Kidney (tissue), 22 donors: ENCODE measurements at places on chromosomes 3 and 15. TPM values are rescaled to one million over a fixed set of nuclear protein-coding genes. Genes with fewer than 3 reads are reported as not detected.

The RLBP1 gene
- total RNA-seq: not detected

The THAP10 gene
- 3.5 TPM for total RNA-seq

The LAMB2 gene
- total RNA-seq: 444 TPM

The CHL1 gene
- total RNA-seq: 109 TPM

The TMEM40 gene
- total RNA-seq: not detected

DNA sequence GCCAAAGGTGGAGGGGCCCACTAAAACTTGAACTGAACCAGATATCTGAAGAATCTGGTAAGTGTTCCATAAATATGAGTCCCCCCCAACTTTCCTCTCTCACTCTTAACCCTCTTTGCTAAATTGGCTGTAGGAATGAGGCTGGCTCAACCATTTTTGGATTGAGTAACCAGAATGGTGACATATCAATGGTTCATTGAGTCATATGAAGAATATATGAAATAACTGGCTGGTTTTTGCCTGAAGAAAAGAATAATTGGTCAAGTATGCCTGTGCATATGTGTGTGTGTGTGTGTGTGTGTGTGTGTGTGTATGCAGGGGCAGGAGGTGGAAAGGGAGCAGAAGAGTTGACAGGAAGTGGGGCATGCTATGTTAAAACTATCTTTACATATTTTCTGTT, 472.9 kb upstream of the THBS1 start:
- H3K4me3 ChIP-seq: no peak overlapping the region
- no peak for DNase-seq
- no peaks in the 10 kb centered on the region for H3K27me3 ChIP-seq
- no peaks in the 10 kb centered on the region for H3K36me3 ChIP-seq
- H3K4me1 ChIP-seq: no peaks in the 10 kb centered on the region

DNA sequence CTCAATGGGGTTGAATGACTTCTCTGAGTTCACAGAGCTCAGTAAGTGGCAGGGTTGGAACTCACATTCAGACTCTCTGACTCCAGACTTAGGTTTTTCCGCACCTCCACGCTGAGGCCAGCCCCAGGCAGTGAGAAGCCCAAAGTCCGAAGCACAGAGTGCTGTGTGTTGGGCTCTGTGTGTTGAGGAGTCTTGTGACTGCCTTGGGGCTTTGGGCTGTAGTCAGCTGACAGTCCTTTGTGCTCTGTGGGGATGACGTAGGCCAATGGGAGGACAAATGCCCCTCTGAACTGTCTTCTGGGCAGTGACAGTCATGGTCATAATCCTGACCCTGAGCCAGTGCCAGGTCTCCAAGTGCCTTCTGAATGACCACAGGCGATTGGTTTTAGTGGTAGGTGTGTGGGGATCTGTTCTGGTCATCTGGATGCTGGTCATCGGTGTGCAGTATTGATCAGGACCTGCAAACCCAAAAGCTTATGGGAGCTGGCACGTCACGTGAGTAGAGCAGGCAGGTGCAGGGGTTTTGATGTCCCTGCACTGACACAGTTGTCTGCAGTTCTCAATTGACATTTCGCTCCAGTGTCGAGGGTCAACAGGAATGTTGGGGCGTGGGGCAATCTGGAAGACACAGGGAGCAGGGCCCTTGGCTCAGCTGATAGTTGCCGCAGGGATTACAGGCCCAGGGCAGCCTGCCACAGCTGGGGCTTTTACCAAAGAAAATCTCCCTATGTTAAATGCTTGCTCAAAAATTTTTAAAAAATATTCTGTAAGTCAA, 45.3 kb downstream of the CAPN3 start:
- DNase-seq: no peak
- H3K27ac ChIP-seq: peak overlapping the region; percentile 69
- H3K36me3 ChIP-seq: no peaks in the 10 kb centered on the region
- no peak overlapping the region for H3K4me3 ChIP-seq
- no peaks in the 10 kb centered on the region for H3K27me3 ChIP-seq

DNA sequence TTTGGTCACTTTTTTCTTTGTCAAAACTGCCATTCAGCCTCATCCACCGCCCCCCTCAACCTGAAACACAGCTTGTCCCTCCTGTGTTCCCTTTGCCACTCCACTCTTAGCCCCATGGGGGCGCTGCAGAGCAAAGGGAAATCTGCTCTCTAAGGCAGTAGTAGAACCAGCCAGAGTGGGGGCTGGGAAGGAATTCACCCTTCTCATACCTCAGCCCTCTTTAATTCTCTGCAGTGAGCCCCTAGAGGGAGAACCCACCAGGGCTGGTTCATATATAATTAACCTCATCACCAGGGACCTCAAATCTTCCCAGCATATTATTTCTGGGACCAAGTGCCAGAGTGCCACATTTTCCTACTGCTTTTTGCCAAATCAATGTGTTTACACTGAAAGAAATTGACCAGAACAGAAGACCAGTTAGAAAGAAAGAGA, 2.8 kb upstream of the BCL6 start:
- H3K27ac ChIP-seq: peak overlapping the region; percentile 45
- H3K27me3 ChIP-seq: no peaks in the 10 kb centered on the region
- peak; percentile 95 for DNase-seq
- no peaks in the 10 kb centered on the region for H3K36me3 ChIP-seq
- peaks cover 9% of the 10 kb centered on the region for H3K4me1 ChIP-seq

DNA sequence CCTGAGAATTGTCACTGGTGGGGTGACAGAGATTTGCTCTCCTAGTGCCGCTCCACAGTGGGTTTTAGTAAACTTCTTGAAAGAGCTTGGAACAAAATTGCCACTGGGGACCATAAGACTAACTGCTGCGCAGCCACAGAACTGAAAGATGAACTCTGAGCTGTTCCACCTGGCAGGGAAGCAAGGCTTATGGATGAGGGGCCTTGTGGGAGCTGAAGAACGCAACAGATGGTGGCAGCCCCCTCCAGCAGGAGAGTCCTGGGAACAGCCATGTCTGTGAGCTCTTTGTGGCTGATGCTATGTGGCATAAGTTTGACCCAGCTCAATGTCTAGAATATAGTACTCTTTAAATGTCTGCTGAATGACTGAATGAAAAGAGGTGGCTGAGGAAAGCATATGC, 66.8 kb upstream of the C2CD4B start:
- H3K36me3 ChIP-seq: no peaks in the 10 kb centered on the region
- H3K27me3 ChIP-seq: no peaks in the 10 kb centered on the region
- no peak overlapping the region for H3K4me3 ChIP-seq
- H3K4me1 ChIP-seq: no peaks in the 10 kb centered on the region
- DNase-seq: no peak

DNA sequence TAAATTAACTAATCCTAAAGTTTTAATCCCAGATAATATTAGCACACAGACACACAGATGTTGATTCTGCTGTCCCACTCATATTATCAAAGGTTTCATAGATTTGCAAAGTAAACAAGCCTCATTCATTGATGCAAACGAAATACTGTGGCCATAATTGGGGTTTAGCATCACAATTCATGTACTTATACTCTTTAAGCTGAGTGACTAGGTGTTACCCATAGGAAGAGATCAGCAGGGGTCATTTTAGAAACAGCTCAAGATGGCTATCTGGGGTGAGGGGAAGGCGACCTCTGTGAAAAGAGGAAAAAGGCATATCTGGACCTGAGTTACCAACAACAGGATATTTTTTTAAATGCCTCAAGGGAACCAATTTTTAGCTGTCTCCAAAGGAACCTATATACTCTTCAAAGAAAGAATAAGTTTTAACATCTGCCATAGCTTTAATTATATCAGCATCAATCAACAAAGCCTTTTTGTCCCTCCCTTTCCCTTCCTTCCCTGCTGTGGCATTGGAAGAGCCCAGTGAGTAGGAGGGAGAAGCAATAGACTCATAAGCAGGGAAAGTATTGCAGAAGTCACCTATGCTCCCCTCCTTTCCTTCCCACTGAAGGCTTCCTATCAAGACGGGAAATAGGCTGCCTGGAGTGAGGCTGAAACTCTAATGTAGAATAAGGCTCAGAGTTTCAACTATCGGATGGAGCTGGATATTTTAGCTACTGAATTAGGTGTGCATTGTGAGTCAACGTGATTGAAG, 553.4 kb downstream of the ZIC1 start:
- no peaks in the 10 kb centered on the region for H3K27me3 ChIP-seq
- no peaks in the 10 kb centered on the region for H3K36me3 ChIP-seq
- no peak overlapping the region for H3K4me3 ChIP-seq
- H3K4me1 ChIP-seq: no peaks in the 10 kb centered on the region

DNA sequence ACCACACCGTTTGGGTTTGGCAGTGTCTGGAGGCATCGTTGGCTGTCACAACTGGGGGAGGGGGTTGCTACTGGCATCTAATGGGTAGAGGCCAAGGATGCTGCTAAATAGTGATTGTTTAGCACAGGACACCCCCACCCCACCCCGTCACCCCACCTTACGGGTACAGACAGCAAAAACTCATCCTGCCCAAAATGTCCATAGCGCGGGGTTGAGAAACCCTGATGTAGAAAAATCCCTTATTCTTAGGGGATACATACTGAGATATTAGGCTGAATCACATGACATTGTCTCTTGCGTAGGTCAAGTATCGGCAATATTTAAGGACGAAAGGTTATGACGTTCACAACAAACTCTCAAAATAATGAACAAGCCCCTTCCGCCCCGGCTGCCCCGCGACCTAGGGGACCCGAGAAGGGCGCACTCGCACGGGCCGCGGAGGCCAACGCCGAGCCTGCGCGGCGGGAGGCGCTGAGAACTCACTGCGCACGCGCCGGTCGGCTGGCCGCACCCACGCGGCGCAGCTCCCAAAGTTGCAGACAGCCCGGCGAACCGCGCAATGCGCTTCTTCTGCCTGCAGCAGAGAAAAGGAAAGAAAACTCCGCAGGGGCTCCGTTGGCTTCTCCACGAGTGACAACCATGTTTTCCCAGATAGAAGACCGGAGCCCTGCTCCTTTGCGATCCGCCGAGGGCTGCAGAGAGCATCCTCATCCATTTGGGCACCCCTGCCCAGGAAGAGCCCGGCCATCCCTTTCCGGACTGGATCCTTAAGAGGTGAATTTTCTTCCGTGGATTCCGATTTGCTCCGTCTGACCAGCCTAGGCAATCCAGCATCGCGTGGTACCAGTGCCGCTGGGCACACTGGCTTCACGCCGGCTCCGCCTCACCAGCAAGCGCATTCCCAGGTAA, 136.8 kb upstream of the CCDC54 start:
- H3K4me3 ChIP-seq: peak overlapping the region; percentile 98
- peak; percentile 91 for DNase-seq
- H3K27ac ChIP-seq: no peak overlapping the region
- no peaks in the 10 kb centered on the region for H3K27me3 ChIP-seq

- H3K27ac ChIP-seq: no peak overlapping the region
- no peak for DNase-seq
- H3K27me3 ChIP-seq: no peaks in the 10 kb centered on the region
- no peaks in the 10 kb centered on the region for H3K36me3 ChIP-seq
Measured at GRCh38 chr3:144593881-144594280, 622.3 kb downstream of the DIPK2A start.

GRCh38 chr3:74590620-74591262, 23.7 kb downstream of the CNTN3 start:
- H3K36me3 ChIP-seq: no peaks in the 10 kb centered on the region
- no peaks in the 10 kb centered on the region for H3K4me1 ChIP-seq
- H3K27me3 ChIP-seq: no peaks in the 10 kb centered on the region
- no peak overlapping the region for H3K27ac ChIP-seq

DNA sequence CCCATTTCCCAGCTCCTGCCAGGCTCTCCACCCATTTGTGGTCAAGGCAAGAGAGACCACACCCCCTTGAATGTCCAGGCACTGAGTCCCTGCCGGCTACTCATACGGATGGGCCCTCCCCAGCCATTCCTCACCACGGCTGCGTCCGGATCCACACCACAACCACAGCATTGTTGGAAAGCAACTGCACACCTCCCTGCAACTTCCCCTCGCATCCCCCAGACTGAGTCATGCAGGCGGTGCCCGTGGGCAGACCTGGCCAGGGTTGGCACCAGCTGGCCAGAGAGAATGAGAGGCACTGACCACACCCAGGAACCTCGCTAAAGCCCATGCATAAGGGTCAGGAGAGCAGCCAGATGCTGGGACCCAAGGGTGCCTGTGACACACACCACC, 30.5 kb downstream of the LOXL1 start:
- H3K36me3 ChIP-seq: no peaks in the 10 kb centered on the region
- H3K27ac ChIP-seq: no peak overlapping the region
- no peak for DNase-seq
- H3K4me3 ChIP-seq: no peak overlapping the region

DNA sequence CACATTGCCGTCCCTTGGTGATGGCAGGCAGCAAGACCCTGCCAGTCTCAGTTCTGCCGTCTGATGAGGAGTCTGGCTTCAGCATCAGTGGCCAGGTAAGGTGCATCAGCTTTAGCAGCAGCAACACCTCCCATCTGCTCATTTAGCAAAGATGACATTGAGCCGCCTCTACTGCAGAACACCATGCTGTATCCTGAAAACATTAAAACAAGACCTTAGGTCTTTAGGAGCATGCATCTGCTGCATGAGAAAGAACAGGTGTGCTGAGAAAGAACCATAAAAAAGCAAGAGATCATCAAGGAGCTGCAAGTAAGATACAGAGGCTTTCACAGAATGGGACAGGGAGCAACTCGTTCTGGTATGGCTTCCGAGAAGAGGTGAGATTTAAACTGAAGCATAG, 87.5 kb downstream of the SCN11A start:
- H3K4me3 ChIP-seq: no peak overlapping the region
- H3K27ac ChIP-seq: no peak overlapping the region
- DNase-seq: no peak
- H3K27me3 ChIP-seq: no peaks in the 10 kb centered on the region
- no peaks in the 10 kb centered on the region for H3K36me3 ChIP-seq

DNA sequence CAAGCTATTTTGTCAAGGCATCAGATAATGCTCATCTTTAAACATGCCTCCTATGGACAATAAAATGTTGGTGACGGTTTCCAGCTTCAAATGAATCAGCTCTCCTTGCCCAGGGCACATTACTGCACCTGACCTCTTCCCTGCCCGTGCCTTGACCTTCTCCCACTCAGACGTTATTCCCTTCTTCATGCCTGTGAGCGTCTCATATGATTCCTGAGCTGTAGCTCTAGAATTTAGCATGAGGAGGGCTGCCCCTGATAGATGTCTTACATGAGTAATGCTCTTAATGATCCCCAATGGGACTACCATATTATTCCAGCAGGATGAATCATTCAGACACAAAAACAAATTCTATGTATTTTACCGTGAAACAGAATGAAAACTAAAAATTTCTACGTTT, 762.7 kb downstream of the ROBO1 start:
- H3K27ac ChIP-seq: no peak overlapping the region
- no peaks in the 10 kb centered on the region for H3K4me1 ChIP-seq
- no peaks in the 10 kb centered on the region for H3K27me3 ChIP-seq
- no peak for DNase-seq
- no peak overlapping the region for H3K4me3 ChIP-seq
